Globus pallidus (tissue), 1 donor: ENCODE measurements at places on chromosomes 12 and 14.
A peak's percentile ranks its signal among the peaks of the same experiment; 100 is the strongest.

DNA sequence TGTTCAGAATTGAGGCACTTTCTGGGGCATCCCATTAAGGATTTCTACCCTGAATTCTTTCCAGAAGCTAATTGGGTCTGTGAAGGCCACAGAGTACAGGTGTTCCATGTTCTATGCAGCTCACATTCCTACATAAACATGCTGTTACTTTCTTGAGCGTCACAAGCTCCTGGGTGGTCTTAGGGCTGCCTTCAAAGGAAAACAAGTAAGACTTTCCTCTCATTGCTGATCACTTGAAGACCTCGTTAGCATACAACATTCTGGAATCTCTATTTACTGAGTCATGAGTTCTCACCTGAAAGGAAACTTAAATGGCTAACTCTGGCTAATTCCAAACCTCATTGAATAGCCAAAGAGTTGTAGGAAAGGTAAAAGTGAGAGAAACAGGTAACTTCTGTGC lies 63.0 kb upstream of the HMGA2 start:
- DNase-seq, result no peak

GRCh38 chr12:122082621-122083356 lies 4.2 kb downstream of the MLXIP start:
- no peak for DNase-seq

GRCh38 chr12:109182041-109182839 lies 65.9 kb downstream of the ACACB start:
- peak; percentile 62 for DNase-seq

DNA sequence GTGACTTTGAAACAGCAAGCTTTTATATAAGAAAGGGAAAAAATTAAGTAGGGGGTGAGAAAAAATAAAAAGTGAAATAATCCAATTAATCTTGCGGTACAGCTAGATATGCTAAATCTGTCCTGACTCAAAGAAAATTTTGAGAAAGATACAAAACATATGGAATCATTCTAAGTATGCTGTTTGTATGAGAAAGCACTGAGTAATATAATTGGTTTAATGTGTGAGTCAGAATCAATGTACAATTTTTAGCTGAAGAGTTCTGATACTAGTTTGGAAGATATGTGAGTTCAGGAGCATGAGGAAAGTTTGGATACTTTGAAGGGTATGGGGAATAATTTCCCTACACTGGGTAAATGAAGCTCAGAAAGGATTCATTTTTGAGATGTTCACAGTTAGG lies 190.9 kb upstream of the RASSF8 start:
- no peak for DNase-seq

GRCh38 chr12:108075561-108075960 lies 53.5 kb upstream of the WSCD2 start:
- DNase-seq, result no peak

DNA sequence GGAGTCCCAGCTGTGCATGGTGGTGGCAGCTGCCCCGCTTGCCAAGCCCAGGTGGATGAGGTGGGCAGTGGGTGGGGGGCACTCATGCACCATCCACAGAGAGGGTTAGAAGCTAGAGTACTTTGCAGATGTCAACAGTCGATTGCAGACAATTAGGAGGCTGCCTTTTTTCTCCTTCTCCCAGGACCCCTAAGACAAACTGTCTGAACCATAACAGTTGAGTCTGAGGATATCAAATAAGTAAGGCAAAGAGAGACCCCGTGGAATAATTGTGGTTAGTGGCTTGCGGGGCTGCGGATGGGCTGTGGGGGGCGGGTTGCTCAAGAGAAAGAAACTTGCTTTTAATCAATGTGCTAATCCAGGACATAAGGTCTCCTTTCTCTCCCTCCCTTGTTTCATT lies 926.2 kb downstream of the VRK1 start:
- no peak for DNase-seq

- DNase-seq, result no peak
These were observed 484 bp downstream of the RIC8B start for GRCh38 chr12:106774808-106775524.

GRCh38 chr12:65839027-65839426 lies 14.7 kb downstream of the HMGA2 start:
- no peak for DNase-seq

GRCh38 chr14:27223906-27224305 lies 626.1 kb upstream of the NOVA1 start:
- no peak for DNase-seq

DNA sequence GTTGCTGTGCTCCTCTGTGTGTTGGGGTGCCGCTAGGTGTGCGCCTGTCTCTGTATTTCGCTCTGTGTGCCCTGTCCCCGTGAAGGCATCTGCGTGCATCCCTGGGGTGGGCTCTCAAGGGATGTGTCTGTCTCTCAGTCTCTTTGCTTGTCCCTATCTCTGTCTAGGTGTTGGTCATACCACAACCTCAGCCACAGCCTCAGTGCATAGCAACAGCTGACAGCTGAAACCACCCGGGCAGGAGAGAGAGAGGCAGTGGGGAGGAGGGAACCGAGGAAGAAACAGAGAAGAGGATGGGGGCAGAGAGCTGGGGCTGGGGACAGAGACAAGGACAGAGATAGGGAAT lies 953 bp upstream of the NXPH4 start:
- DNase-seq, result no peak

DNA sequence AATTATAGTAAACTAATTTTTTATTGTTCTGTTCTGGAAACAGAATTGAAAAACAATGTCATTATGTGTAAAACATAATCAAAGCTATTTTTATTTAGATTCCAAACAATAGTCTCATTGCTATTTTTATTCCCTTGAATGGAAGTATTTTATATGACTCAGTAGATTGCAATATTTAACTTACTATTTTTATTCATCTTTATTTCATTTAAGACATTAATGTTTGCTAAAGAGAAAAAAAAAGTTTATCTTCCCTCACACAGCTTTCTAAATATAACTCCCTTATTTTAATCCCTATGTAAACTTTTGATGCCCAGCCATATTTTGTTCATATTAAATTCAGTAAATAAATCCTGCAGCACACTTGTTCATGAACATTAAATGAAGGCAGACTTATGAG lies 622.4 kb downstream of the SLC6A15 start:
- DNase-seq, result no peak

DNA sequence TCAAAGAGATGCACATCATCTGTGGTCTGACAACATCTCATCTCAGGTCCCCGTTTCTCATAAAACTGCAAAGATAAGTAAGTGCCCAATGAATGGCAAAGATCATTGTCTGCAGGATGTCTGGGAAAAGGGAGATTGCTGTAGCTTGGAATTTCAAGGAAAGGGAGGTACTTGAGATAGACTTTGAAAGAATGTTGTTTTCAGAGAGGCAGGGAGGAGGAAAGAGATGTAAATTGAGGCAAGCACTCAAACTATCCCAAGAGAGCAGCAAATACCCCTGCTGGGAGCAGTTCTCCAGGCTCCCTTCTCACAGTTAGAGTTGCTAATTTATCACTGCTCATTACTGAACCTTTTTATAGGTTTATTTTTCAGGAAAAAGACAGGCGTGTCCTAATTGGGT lies 107.1 kb downstream of the MYRFL start:
- DNase-seq, result no peak

DNA sequence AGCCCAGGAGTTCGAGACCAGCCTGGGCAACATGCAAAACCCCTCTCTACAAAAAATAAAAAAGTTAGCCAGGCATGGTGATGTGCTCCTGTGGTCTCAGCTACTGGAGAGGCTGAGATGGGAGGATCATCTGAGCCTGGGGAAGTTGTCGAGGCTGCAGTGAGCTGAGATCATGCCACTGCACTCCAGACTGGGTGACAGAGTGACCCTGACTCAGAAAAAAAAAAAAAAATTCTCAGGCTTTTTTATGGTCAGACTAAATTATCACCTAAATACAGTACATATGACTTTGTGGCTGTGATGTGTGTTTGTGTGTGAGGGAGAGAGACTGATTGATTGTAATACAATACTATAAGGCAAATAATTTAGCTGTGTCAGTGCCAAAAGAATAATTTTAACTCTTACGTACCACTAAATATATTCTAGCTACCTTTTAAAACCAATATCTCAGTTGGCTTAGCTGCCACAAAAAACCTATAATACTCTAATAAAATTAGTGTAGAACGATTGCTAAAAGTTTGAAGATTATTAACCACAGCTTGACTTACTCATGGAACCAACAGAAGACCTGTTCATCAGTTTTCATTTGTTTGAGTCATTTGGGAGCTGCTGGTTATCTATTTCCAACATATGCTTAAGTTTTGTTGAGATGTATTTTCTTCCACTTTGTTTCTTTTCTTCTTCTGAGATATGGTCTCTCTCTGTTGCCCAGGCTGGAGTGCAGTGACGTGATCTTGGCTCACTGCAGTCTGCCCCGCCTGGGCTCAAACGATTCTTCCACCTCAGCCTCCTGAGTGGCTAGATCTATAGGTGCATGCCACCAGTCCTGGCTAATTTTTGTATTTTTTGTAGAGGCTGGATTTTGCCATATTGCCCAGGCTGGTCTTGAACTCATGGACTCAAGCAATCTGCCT lies 58.0 kb downstream of the DIP2B start:
- no peak for DNase-seq

DNA sequence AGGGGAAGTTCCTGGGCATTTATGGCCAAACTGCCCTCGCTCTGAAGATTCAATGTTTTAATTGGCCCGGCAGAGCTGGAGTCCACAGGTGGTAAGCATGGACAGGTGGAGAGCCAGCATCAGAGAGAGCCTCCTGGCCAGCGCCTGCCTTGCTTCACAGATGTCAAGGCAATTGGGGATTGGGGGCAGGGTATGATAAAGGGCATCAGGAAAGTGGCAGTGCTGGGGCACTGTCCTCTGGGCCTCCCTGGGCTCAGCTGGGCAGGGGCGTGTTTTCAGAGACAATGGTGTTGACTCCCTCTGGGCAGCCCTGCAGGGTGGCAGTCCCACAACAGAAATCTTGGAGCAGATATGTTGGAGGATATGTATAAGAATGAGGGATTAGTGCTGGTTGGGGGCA lies 237.3 kb downstream of the CACNA1C start:
- DNase-seq, result no peak

DNA sequence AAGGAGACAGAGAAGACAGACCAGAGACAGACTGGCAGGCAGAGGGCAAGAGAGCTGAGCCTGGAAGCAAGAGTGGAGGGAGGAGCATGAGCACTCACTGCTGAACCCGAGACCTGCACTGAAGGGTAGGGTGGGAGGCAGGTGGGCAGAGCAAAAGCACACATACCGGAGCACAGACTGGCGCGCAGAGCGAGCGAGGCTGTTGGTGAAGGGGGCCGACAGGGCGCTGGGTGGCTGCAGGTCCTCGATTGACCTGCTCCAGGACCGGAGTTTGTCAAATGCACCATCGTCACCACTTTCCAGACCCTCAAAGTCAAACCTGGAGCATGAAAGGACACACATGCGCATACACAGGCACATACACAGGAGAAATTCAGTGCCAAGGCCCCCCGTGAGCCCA lies 34.9 kb downstream of the PRPF40B start:
- no peak for DNase-seq

- DNase-seq, result no peak
These were observed 64.8 kb upstream of the E2F7 start for GRCh38 chr12:77130193-77130592.

GRCh38 chr14:55103005-55103640 lies 25.9 kb upstream of the LGALS3 start:
- no peak for DNase-seq

DNA sequence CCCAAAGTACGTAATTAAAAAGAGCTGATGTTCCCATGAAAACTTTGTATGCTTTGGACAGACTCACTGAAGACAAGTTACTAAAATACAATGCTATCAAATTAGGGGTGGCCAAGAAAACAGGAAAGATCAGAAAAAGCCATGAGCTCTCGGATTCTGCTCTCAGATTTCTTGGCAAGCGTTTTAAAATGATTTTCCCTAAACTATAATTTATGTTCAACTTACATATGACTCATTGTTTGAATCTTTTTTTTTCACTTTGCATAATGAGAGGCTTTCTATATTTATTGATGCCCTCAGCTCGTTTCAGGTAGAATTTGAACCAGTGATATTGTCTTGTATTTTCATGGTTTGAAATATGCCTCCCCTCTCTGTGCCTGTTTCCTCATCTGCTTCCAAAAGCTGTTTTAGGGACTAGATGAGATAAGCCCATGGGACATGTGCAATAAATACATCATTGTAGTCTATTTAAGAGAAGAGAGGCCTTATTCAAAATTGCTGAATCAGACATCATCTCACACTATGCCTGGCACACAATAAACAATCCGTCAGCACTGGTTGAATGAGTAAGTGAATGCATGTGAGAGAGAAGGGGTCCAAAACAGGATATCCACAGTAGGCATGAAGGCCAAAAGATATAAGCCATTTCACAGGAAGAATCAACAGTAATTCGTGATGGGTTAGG lies 4.7 kb upstream of the IPO8 start:
- peak; percentile 37 for DNase-seq

DNA sequence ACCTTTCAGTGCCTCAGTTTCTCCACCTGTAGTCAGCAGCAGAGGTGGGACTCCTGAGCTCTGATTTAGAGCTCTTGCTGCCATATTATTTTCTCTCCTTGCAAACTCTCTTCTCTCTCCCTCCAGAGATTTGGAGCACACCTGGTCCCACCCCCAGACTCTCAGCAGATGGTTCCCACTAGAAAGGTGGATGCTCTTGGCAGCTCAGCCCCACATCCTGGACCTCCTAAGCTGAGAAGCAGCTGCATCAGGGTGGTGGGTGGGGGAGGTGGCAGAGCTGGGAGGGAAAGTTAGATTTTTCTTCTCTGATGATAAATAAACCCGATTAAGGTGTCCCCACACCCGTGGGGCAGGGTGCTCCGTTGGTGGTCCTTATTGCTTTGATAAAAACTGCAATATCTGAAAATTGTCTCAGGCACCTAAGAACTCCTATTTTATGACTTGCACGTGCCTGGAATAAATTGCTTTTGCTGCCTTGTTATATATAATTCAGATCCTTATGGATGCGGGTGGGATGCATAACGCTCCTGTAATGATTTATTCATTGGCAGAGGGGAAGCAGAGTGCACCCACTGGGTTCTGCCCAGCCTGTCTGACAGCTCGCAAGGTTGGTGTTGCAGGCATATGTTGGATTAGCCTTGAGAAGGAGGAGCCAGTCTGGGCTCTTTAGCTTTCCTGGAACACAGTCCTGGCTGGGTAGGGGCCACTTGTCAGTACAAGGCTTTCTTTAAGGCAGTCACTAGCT lies 214.2 kb downstream of the SUDS3 start:
- DNase-seq, result no peak

- DNase-seq, result no peak
These were observed 9.2 kb upstream of the PYROXD1 start for GRCh38 chr12:21428241-21428640.

DNA sequence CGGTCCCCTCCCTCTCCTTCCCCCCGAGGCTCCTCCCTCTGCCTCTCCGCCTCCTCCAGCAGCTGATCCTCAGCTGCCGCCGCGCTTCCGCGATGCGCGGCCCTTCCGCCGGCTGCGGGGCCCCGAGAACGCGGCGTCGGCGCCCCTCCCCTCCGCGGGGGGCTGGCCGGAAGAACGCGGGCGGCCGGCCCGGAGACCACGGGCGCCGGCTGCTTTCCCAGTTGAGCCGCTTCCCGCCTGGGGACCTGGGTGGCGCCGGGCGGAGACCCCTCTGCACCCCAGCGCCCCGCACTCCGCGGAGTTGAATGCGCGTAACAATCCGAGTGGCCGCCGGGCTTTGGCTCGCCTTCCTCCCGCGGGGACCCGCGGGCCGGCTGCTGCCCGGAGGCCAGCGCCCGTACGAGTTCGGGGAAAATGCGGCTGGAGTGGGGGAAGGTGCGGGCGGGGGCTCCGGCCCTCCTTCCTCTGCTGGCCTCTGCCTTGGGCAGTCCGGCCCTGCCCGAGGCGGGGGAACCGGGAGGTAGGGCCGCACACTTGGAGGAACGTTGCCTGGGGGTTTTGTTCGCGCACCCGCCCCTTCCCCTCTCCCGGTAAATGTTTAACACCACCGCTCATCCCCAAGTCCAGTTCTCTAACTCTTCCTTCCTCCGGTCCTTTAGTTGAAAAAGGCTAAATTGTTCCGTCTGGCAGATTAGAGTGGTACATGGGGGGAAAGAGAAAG lies 393 bp upstream of the DCAF5 start:
- peak; percentile 87 for DNase-seq

- no peak for DNase-seq
These were observed 121.7 kb upstream of the FUT8 start for GRCh38 chr14:65290830-65291229.
